ENCODE measurements at places on chromosomes 11 and 22.
A peak's percentile ranks its signal among the peaks of the same experiment; 100 is the strongest.

- no peak for DNase-seq
Observed at GRCh38 chr22:29621761-29622526, 18.5 kb downstream of the NF2 start.

GRCh38 chr22:50186181-50186714 lies 535 bp downstream of the TRABD start:
- DNase-seq: no peak

- no peak for DNase-seq
Observed at GRCh38 chr22:27798511-27799014, 3.0 kb downstream of the MN1 start.

DNA sequence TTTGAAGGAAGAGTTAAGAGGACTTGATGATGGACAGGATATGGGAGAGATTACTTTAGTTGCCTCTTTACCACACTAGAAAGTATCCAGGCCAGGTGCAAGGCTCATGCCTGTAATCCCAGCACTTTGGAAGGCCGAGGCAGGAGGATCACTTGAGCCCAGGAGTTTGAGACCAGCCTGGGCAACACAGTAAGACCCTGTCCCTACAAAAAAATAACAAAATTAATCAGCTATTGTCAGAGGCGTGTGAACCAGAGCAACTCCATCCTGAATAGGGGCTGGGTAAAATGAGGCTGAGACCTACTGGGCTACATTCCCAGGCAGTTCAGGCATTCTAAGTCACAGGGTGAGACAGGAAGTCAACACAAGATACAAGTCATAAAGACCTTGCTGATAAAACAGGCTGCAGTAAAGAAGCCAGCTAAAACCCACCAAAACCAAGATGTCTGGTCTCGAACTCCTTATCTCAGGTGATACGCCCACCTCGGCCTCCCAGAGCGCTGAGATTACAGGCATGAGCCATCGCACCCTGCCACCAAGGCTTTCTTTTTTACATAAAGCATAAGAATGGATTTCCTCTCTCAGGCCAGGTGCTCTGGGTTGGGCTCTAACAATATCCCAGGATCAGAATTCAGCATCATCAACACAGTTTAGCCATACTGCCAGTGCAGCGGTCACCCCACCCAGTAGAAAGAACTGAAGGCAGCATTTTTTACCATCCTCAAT lies 17.8 kb downstream of the PI4KA start:
- DNase-seq: no peak

GRCh38 chr11:76680518-76681425 lies 10.2 kb upstream of the LRRC32 start:
- DNase-seq: peak; percentile 43

DNA sequence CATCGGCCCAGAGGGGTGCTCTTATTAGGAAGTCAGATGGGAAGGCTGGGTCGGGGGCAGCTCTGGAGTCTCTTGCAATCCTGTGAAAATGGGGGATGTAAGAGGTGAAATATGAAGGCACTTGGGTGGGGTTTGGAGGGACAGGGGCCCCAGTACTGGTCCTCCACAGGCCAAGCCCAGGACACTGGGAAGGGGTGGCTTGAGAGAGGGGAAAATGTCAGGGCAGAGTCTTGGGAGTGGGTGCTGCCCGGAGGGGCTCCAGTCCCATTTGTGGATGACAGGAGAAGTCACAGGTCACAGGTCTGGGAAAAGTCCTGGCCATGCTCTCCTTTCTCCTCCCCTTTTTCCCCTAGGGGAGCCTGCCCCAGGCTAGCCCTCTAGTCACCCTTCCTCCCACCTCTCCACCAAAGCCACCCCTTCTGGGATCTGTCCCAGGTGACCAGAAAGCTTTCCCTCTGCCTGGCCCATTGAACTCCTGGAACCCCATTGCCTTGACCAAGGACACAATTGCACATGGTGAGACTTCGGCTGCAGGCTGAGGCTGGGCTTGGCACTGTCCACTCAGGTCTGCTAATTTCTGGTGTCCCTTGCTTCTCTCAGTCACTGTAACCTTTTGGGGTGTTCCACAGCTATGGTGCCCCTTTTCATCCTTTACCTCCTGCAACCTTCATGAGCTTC lies 1465.0 kb downstream of the TBC1D22A start:
- no peak for DNase-seq

DNA sequence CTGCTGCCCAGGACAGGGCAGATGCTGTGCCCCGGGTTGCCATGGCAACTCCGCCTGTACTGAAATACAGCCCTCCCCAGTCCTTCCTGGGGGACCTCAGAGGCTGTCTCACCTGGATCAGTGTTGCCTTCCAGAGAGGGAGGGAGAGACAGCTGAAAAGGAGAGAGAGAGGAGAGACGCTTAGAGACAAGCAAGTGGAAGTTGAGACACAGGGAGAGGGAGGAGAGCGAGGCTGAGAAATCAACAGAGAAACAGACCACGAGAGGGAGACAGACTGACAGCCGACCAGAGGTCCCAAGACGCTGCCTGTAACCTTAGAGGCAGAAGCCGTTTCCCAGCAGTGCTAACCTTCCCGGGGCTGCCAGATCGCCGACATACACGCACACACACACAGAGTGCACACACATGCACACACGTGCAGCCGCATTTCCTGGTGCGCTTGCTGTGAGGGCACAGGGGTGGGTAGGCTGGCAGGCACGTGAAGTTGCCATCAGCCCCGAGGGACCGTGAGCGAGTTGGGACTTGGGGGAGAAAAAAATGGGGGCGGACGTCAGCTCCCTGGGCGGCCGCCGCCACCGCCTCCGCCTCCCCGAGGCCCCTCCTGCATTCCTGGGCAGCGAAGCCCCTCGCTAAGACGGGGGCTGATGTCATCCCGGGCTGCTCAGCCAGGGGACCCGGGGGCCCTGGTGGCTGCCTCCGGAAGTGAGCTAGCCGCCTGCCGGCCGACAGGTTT lies 88.6 kb upstream of the CRYBB3 start:
- peak; percentile 94 for DNase-seq

- peak; percentile 23 for DNase-seq
Observed at GRCh38 chr11:68584097-68584496, 100.2 kb upstream of the GAL start.

GRCh38 chr11:61949169-61950034 lies 749 bp upstream of the BEST1 start:
- peak; percentile 98 for DNase-seq

DNA sequence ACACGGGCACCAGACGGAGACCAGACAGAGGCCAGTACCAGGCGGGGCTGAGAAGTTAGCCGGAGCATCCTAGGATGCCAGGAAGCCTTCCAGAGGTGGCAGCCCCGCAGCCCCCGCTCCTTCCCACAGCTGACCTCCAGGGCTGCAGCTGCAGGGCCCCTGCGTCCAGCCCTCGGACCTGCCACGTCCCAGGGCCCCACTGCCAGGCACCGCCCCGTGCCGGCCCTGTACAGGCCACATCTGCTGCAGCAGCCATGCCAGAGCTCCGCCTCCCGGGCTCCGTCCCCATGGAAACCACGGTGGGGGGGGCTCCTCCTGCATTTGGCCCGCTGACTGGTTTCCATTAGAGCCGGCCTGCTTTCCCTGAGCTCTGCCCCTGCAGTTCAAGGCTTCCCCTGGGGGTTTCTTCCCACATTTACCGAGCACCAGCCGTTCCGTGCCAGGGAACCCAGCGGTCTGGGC lies 62.5 kb upstream of the PPARA start:
- DNase-seq: no peak

- no peak for DNase-seq
Observed at GRCh38 chr22:43972931-43973462, 17.8 kb downstream of the SAMM50 start.

DNA sequence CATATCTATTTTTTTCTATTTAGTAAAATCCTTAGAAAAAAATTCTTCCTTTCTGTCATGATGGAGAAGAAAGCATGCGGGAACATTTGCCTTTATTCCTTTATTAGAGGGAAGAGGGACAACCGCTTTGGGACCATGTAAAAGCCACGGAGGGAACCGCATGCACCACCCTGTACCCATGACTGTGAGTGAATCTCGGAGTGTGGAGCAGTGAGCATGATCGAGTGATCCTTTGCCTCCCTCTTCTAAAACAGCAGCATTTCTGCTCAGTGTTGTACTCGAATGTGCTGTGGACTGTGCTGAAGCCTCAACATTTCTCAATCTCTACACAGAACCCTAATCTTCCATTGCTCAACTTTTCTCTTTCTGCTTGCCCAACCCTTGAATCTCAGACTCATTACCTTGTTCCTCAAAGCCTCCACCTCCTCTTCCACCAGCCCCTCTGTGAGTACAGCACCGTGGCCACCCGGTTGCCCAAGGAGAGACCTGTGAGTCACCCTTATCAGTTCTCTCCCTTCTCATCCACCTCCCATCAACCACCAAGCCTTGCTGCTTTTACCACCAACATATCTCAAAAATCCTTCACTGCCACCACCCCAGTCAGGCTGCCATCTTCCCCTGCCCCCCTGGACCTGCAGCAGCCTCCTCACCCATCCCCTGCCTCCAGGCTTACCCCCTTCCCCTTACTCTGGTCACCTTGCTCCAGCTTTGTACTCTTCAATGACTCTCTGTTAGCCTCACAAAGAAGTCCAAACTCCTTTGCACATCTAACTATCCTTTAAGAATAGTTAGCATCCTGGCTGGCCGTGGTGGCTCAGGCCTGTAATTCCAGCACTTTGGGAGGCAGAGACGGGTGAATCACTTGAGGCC lies 103.1 kb downstream of the NAT10 start:
- no peak for DNase-seq

- DNase-seq: no peak
Observed at GRCh38 chr11:8908099-8908498, 2.9 kb upstream of the AKIP1 start.

GRCh38 chr22:33487041-33487716 lies 429.0 kb upstream of the SYN3 start:
- no peak for DNase-seq

GRCh38 chr11:45856044-45856468 lies 8.8 kb downstream of the CRY2 start:
- no peak for DNase-seq

DNA sequence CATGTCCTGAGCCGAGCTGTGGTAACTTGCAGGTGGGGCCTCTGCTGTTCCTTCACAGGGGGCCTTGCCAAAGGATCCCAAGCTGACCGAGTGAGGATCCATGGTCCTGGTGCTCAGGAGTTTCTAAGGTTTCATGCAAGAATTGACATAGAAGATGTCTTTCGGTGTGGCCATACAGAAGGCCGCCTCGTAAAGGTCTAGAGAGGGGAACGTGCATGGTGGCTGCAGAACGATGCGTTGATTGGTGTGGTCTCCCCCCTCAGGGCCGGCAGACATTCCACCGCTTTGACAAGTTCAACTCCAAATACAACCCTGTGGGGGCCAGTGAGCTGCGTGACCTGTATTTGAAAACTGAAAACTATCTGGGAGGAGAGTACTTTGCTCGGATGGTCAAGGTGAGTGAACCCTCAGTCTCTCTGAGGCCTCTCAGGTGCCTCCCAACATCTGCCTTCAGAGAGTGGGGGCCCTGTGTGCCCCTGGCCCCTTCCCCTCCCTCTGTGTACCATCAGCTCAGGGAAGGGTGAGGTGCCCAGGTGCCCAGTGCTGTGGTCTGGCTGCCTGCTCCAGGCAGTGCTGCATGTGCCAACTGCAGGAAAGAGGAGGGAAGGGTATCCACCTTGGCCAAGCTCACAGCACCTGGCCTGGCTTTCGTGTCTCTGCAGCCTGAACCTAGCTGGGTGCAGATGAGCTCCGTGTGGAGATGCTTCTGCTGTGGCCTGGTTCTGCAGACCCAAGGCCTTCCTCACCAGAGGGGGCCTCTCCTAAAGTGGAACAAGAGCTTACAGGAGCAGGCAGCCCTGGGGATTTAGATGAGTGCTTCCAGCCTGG lies 39.8 kb downstream of the AMPD3 start:
- no peak for DNase-seq

- no peak for DNase-seq
Observed at GRCh38 chr22:44616882-44617655, 84.9 kb upstream of the PRR5 start.

- peak; percentile 36 for DNase-seq
Observed at GRCh38 chr11:111514216-111515031, at the start of gene HOATZ. Gene HOATZ (plus strand): TSS chr11:111514778. CDS start chr11:111514785, 7 bp downstream.

GRCh38 chr11:120404495-120404894 lies 68.3 kb downstream of the ARHGEF12 start:
- no peak for DNase-seq

- DNase-seq: no peak
Observed at GRCh38 chr22:20226760-20227350, 41.3 kb downstream of the RTN4R start.

GRCh38 chr11:80719292-80719646 lies 1278.4 kb upstream of the TENM4 start:
- DNase-seq: no peak

- DNase-seq: no peak
Observed at GRCh38 chr11:78207532-78208256, 19.0 kb downstream of the USP35 start.

DNA sequence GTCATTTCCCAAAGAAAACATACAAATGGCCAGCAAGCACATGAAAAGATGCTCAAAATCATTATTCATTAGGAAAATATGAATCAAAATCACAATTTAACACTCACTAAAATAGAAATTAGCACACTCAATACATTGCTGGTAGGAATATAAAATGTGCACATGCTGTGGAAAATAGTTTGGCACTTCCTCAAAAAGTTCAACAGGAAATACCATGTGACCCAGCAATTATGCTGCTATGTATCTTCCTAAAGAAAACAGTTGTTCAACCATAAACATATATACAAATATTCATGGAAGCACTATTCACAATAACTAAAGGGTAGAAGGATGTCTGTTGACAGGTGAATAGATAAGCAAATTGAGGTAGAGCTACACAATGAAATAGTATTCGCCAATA lies 187.3 kb upstream of the SOX6 start:
- DNase-seq: no peak

DNA sequence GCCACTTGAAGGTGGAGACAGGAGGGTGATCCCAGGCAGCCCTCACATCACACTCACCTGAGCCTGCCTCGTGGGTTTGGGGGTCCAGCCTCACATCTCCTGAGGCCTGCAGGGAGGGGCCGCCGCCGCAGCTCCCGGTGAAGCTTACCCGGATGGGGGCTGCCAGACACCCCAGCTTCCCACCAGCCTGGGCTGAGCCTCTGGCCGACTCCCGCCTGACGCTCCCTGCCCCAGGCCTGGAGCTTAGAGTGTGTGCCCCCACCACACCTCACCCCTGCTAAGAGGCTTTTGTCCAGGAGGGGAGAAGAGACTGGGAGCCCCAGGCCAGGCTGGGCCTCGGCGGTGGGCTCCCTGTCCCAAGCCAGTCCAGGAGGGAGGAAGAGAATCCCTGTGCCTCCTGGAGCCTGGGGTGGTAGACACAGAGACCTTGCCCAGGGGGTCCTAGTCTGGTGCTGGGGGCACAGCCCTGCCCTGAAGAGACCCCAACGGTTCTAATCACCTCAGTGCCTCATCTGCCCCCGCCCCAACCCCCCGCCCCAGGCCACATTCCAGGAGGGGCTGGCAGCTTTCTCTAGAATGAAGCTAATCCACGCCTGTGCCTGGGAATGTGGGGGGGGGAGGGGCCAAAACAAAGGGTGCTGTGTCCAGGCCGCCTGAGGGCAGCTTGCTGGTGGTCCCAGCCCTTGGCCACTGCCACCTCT lies at the start of gene SLC16A8:
TSS of gene SLC16A8 (minus strand) at position 254 of the 701 bp plus-strand sequence. CDS start 1,311 bp downstream, outside the sequence.
- no peak for DNase-seq

GRCh38 chr11:27194976-27195375 lies 154.4 kb downstream of the BBOX1 start:
- no peak for DNase-seq
